ENCODE measurements at places on chromosomes 1 and 21.

DNA sequence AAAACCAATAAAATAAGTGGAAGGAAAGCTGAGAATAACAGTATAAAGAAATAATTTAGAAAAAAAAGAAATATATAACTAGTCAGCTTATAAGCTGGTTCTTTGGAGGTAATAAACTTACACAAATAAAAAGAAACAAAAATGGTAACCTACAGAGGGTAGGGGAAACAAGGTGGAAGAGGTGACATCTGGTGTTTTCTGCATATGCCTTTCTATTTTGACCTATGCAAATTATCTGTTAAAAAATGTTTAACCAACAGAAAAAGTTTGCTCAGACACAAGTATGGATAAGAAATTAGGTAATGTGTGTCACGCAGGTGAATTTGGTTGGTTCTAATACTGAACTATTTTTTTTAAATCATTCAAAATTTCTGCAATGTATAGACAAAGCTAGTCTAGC, 53.6 kb upstream of the DMRTA2 start:
- no peak for DNase-seq

GRCh38 chr1:35222322-35223083, 29.6 kb upstream of the SFPQ start:
- no peak for DNase-seq

GRCh38 chr21:37748351-37748750, 167.9 kb downstream of the KCNJ6 start:
- no peak for DNase-seq

- DNase-seq, result no peak
Measured at GRCh38 chr1:18575620-18576019, 55.0 kb upstream of the PAX7 start.

- DNase-seq, result peak; percentile 2
Measured at GRCh38 chr1:23169727-23170335, 1.2 kb upstream of the LUZP1 start.

DNA sequence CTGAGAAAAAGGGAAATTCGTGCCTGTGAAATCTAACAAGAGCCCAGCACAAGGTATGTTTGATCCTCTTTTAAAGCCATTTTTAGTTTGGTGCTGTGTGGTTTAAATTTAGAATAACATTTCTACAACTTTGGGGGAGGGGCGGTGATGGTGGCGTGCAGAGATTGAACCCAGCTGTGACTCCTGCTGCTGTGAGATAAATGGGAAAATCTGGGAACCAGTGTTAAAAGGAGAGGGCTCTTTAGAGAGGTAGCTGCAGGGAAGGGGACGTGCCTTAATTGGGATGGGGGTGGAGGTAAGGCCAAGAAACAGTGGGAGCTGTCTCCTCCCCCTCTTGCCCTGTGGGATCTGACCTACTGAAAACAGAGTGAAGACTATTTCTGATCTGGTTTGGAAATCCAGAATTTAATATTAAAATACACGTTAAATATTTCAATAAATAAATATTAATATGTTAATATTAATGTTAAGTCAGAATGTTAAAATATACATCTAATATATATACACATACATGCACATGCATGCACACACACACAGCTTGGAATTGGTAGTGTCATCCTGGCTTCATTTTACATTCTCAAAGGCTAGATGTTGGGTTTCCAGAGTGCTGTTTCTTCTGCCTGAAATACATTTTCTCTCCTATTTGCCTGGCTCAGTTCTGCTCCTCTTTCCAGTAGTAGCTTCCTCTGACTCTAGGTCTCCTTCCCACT, 30.1 kb upstream of the DNAJC6 start:
- no peak for DNase-seq

GRCh38 chr1:200099040-200099439, 71.5 kb downstream of the NR5A2 start:
- no peak for DNase-seq

GRCh38 chr1:195761104-195761503, 847.1 kb downstream of the KCNT2 start:
- no peak for DNase-seq

- DNase-seq, result no peak
Measured at GRCh38 chr1:32335535-32335789, 571 bp downstream of the MARCKSL1 start.

GRCh38 chr1:202249846-202250245, 56.2 kb downstream of the LGR6 start:
- no peak for DNase-seq

- no peak for DNase-seq
Measured at GRCh38 chr21:42441963-42442362, 38.3 kb downstream of the UBASH3A start.

DNA sequence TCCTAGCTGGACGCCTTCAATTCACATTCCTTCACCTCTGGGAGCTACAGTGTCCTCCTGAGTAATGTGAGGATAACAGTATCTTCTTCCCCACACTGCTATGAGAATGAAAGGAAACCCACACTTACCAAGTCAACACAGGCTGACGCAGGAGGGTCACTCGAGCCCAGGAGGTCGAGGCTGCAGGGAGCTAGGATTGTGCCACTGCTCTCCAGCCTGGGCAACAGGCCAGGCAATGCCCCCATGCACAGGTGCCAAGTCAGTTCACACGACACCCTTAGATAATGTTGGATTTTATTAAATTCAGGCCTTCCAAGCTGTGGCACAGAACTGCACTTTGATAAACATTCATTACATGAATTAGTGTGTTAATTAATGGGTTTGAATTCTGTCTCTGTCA, 31.9 kb downstream of the MATN1 start:
- no peak for DNase-seq

DNA sequence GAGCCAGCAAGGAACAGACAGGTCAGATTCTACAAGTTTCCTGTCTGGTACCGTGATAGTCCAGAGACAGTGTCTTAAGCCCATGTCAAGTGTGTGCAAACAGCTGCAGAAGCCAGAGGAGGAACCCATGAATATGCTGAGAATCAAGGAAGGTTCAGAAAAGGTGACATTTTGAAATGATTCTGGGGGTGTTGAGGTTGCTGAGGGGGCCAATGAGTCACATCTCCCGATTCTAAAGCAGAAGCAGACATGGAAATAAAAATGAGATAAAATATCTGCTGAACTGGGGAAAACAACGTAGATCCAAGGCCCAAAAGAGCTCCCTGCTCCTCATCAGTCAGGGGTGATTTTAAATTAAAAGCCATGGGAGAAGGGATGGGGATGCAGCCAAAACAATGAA, 15.8 kb upstream of the SYT6 start:
- DNase-seq, result no peak

DNA sequence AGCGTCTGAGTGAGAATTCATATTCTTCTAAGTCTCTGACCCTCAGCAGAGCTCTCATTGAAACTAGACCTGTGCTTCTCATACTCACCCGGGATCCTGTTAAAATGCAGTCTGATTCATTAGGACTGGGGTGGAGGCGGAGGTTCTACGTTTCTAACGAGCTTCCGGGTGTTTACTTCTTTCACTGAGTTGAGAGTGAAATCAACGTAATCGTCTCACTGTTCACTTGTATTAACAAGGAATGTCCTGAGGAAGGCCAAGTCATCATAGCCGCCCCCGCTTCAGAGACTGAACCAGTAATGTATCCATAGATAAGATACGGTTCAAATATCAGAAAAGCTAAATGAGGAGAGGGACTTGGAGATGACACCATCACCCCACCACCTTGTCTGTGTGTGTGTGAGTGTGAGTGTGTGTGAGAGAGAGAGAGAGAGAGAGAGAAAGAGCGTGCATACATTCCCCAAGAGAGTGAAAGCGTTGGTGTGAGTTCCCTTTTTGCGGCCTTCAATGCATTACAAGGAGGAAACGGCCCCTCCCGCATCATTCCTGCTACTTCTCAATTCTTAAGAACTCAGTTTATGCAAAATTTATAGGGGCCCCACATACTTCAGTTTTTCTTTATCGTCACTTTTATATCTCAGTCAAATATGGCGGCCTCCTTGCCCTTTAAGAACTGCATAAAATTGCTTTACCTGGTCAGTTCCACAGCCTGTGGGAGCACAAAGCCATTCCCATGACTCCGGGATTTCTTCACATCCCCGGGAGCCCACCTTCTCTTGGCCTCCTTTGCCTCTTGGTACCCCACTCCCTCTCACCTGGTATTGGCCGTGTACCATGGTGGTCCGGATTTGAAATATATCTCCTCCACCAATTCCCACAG, 19.8 kb downstream of the KMO start:
- DNase-seq, result peak; percentile 12

DNA sequence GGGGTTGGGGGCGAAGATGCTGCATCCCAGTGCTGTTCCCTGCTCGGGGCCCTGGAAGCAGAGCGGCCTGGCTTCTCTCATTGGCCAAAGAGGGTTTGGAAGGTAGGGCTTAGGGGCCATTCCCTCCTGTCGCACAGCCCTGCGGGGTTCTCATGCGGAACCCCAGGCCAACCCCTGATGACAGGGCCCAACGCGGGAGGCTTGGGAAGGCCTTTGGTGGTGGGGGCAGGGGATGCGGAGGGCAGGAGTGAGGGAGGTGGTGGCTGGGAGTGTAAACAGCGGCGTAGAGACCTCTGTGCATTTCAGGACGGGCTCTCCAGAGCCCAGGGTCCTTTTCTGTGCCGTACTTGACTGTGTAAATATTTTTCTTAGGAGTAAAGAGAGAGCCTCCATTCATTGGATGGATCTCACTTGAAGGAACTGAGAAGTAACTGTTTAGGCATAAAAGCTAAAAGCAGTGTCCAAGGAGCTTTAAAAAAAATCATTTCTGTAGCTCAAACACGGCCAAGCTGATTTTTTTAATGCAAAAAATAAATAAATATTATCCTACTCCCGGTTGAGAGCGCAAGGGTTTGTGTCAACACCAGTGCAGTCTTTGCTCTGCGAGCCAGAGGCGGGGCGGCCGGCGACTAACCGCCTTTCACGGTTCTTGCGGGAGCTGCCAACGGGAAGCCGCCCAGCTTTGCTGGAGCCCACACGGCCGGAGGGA, 169.1 kb downstream of the PRDM16 start:
- DNase-seq, result no peak

DNA sequence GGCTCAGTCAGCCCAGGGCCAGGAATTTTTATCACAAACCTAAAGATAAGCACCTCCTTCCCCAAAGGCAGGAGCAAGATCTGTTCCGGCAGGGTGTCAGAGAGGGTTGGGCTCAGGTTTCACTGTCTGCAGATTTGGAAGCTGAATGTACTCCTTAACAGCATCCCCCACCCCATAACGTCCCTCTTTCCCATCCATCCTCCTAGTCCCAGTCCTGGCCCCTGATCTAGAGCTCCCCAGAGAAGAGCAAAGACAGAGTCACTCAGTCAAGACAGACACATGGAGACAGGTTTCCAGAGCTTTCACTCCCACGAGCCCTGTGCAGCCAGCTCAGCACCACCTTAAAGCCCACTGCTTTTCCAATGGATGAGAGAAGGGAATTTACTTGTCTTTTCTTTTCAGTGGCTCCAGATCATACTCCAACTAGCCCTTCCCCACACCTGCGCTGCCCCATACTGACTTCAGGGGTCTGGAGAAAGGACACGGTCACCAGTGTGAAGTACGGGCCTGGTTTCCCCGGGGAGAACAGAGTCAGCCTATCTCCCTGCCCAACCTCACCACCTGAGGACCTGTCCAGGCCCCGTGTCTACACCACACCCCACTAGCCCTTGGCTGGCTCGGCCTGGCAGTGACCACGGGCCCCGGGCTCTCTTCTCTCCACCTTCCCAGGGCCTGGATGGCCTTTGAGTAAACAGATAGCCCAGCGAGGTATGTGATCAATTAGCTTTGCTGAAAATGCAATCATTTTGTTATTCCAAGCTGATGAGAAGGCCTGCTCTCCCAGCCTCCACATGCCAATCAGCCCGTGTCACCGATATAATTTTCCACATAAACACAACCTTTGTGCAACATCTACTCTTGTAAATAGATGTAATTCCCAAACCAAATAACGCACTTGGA, 249.1 kb downstream of the FOXD2 start:
- no peak for DNase-seq

DNA sequence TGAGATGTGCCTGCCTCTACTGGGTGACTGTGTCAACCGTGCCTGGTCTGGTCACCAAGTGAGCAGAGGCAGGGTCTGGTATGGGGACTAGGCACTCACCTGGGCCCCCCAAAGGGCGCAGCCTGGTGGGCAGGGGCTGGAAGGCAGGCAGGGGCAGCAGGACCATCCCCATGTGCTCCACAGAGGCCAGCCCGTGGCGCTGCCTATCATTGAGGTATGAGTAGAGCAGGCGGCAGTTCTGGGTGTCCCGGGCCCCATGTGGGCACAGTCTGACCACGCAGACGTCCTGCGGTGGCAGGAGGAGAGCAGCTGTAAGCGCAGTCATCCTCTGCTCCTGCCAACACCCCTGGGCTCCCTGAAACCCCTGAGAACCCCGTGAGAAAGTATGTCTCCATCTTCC, 23.7 kb downstream of the SPOCD1 start:
- DNase-seq, result no peak

- no peak for DNase-seq
Measured at GRCh38 chr1:87778896-87779295, 450.2 kb downstream of the LMO4 start.

DNA sequence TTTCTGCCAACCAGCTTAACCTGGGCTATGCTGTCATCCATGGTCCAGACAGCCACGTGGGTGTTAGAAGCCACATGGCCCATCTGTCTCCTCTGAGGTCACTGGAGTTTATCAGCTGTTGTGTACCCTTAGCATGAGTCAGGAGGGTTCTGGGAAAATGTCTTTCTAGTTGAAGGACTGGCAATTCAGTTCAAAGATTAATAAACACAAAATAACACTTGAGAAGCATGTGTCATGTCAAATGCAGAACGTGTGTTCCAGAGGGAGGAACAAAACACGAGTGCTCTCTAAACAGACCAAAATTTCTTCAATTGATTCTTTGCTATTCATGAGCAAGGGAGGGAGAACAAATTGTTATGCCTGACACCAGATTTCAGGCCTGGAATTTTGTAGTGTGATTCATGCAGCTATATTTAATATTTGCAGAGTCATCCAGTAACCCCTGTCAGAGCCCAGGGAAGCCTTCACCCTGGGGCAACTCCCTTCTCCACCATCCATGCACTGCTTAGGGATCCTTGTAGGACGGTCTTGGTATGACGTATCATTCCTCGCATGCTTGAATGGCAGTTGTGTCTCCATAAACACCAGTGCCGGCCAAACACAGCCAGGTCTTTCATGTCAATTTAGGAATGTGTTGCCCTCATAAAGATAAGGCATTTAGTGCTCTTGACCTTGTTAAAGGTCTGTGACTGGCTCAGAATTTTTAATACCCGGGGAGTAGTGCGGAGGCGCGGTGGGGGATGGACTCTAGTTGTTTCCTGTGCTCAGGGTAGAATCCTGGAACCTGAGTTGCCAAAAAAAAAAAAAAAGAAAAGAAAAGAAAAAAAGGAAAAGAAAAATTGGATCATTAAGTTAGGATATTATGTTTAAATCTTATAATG, 27.7 kb upstream of the DYRK1A start:
- no peak for DNase-seq

GRCh38 chr1:209583408-209583807, at the start of gene CAMK1G:
Gene CAMK1G, plus strand, starts transcription at chr1:209583714. Its CDS starts 11,270 bp downstream, at chr1:209594984.
- DNase-seq, result no peak

GRCh38 chr1:170097449-170097948, 23.0 kb upstream of the KIFAP3 start:
- no peak for DNase-seq

- DNase-seq, result no peak
Measured at GRCh38 chr1:168598892-168599291, 22.5 kb downstream of the XCL1 start.

DNA sequence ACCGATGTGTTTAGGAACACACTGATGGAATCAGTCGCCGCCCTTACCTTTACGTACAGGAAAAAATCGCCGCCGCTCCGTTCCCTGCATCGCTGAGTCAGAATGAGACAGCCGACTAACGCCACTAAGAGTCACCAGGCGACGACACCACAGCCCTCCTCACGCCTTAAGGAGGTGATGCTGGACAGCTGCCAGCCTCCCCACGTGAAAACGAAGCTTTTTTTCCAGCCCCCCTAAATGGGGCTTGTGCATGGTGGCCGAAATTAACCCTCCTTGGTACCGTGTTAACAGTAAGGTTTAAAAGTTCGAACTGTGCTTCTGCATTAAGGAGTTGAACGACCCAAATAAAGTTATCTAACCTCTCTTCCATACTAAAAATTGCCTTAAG, 511 bp downstream of the DNTTIP2 start:
- peak; percentile 24 for DNase-seq

All from activated naive CD4-positive, alpha-beta T cell (primary cell).